GM23338 (cell line): ENCODE measurements at places on chromosomes 1 and 21. TPM values are rescaled to one million over a fixed set of nuclear protein-coding genes. Genes with fewer than 3 reads are reported as not detected.

- DNase-seq, result no peak
Observed at GRCh38 chr1:179589509-179589908, 2.1 kb upstream of the TDRD5 start.

DNA sequence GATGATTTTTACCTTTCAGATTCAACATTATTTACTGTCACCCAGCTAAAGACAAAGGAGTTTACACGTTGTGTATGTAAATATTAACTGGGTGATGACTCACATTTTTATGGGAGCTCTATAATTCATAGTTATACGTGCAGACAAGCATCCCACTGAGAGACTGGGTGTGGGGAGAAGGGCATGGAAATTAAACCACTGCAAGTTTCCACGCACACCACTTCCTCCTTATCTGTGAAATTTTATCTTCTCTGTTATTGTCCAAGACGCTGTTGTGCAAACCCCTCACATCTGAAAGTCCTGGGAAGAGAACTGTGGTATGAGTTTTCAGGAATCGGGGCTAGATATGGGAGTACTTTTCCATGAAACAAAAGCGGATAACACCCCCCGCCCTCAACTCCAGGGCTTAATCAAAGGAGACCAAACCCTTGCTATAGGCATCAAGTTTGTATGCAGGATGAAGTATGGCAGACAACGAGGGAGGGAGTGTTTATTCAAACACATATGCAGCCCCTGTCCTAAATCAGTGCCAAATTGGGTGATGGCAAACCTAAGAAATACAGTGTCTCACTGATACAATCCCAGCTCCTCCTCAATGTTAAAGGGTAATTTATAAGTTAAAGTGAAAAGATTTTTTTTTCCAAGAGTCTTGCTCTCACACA, 23.3 kb upstream of the DPT start:
- DNase-seq, result no peak

- no peak for DNase-seq
Observed at GRCh38 chr1:226682871-226683814, 55.9 kb downstream of the ITPKB start.

DNA sequence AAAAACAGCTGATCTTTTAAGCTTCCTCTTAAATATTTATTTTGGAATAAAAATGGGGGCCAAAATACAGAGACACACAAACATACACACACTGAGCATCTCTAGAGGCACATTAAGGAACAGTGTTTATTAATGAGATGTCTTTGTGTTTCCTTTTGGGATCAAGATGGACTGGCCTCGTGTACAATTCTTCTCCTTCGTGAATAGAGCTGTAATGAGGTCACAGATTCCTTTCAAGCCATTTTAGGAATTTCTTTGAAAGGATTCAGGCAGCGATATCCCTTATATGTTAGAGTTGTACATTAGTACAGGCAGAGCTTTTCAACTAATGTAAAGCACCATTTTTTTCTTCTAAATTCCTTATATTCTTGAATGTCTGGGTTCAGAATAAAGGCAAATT, 295.7 kb downstream of the CHRM3 start:
- DNase-seq, result no peak

Gene LMOD1
- polyA plus RNA-seq, result 0.74 and 1.0 TPM in 2 replicates

GRCh38 chr1:30126848-30127247, 596.5 kb downstream of the MATN1 start:
- DNase-seq, result no peak

Gene RHBDL2
- 0.70 and 1.2 TPM in 2 replicates for polyA plus RNA-seq

GRCh38 chr21:28068455-28069358, 924.0 kb downstream of the LTN1 start:
- no peak for DNase-seq

Gene ATP5PO
- polyA plus RNA-seq, result 437 and 522 TPM in 2 replicates

GRCh38 chr1:117894078-117894477, 35.3 kb downstream of the GDAP2 start:
- DNase-seq, result no peak

Gene TNNT2
- 19.1 and 25.3 TPM in 2 replicates for polyA plus RNA-seq

GRCh38 chr1:204853436-204853835, 17.2 kb upstream of the NFASC start:
- DNase-seq, result no peak

- no peak for DNase-seq
Observed at GRCh38 chr1:97433094-97433823, 487.6 kb downstream of the DPYD start.

- DNase-seq, result no peak
Observed at GRCh38 chr1:5947978-5948680, 44.1 kb downstream of the NPHP4 start.

DNA sequence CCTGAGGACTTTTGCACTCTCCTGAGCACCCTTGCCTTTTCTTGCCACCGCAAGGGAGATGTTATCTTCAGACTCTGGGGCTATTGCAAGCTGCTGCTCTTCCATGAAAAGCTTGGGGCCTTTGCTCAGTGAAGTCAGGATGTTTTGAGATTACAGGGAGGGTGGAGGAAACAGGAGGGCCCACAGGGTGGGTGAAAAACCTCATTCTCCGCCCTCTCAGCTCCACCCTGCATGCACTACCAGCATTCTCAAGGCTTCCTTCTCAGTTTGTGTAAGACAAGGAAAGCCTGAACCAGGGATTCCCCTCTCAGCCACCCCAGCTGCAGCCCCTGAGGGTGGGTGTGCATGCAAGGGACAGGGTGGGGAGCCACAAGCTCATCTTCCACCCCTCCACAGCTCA, 25.8 kb upstream of the ZNF648 start:
- no peak for DNase-seq

Gene TTC39A
- 2.0 and 2.3 TPM in 2 replicates for polyA plus RNA-seq

DNA sequence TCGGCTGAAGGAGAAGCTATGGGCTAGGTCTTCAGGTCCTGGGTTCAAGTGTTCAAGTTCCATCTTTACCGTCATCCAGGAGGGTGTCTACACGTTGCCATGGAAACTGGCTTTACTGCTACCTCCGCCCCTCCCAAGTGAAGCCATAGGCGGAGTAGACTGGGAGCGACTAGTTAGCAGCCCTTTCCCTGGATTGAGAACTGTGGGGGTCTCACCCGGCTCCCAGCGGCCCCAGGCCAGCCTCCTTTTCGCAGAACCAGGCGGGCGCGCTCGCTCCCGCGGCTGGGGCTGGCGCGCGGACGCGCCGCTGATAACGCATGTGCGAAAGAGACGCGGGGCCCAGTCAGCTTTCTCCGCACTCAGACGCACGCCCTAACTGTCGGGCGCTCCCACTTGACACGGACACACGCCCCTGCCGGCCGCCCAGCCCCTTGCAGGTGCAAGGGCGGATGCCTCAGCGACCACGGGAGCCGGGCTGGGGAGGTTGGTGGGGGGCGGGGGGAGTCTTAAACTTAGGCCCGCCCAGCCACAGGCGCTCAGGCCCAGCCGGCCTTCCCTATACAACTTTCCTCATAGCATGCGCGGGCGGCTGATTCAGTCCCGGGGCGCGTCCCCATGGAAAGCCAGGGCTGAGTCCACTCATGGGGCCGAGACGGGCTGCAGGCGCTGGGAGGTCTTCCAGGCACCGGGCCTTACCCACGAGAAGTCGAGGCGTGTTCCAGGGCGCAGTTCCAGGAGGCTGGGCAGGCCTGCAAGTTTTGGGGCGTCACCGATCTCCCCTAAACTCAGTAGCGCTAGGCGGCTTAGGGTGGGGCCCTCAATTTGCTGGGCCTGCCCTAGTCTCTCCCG, 7.4 kb downstream of the EFNA4 start:
- DNase-seq, result peak; percentile 95

- no peak for DNase-seq
Observed at GRCh38 chr1:46341222-46342083, 846 bp downstream of the NSUN4 start.

Gene NEK7
- 3.2 and 4.8 TPM in 2 replicates for polyA plus RNA-seq

- DNase-seq, result no peak
Observed at GRCh38 chr1:167118188-167118587, 24.3 kb downstream of the STYXL2 start.

- DNase-seq, result no peak
Observed at GRCh38 chr1:32291145-32291707, 657 bp upstream of the HDAC1 start.

DNA sequence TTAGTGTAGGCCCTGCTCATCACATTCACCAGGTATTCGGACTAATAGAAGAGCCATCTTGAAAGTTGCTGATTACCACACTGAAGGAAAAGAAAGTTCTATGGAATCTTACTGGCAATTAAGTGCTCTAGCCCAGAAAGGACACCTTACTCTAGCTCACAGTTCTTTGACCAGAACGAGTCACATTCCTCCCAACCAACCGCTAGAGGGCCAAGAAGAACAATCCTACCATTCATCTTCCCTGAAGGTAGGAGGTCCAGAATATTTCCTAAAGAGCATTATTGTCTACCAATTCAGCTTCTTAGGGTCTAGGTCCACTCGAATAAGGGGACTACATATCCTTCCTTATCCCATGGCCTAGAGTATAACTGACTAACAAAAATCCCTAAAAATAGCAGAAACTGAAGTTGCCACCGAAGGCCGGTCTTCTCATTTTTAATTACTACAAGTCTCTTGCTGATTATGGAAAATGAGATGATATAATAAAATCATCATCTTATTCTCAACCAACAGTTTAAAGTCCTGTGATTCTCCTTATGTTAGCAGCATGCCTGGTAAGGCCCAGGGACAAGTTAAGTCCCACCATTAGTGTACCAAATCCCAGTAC, 2.7 kb upstream of the FMO1 start:
- DNase-seq, result peak; percentile 85

- DNase-seq, result no peak
Observed at GRCh38 chr1:174967845-174968705, 31.7 kb upstream of the CACYBP start.

- no peak for DNase-seq
Observed at GRCh38 chr1:231144416-231145193, 17.3 kb upstream of the TRIM67 start.

Gene RBM8A
- 286 and 312 TPM in 2 replicates for polyA plus RNA-seq

Gene DCST2
- 0.28 and 0.78 TPM in 2 replicates for polyA plus RNA-seq

- peak; percentile 19 for DNase-seq
Observed at GRCh38 chr1:30191154-30191702, 532.2 kb downstream of the MATN1 start.

Gene NHLH1
- 0.78 and 0.89 TPM in 2 replicates for polyA plus RNA-seq

Gene RIMKLA
- 2.4 and 4.1 TPM in 2 replicates for polyA plus RNA-seq

Gene CCDC185
- not detected in 2 replicates for polyA plus RNA-seq

GRCh38 chr1:210586771-210587170, 258.1 kb downstream of the HHAT start:
- no peak for DNase-seq

DNA sequence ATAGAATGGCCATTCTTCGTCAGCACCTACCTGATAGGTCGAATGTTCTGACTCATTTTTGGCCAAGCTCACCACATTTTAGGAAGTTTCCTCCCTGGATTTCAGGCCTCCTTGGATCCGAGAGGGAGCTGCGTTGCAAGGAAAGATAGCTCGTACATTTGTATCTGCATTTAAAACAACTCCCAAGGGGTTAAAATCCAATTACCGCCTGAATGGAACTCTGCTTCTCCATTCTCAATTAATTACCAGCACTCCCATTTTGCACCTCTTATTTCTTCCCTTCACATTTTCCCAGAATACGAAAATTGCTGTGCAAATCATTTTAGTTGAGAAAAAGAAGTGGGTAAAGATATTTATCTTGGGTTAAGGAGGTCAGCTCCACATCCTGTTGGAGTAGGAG, 610.7 kb downstream of the NPHP4 start:
- no peak for DNase-seq

DNA sequence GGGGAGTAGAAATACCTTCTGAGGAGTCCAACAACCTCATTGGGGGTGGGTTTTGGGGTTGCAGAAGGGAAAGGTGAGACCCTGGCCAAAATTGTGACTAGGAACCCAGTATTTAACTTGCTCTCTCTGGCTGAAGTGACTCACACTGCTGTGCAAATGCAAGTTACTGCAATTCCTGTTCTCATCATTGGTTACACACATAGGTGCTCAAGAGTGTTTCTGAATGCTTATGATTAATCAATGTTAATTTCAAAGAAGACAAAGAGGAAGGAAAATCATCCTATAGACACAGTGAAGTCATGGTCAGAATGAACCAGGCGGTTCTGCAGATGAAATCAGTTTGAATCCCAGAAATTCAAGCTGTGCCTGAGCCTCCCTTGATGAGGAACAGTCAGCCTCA, 3.1 kb downstream of the ASCL5 start:
- DNase-seq, result no peak

DNA sequence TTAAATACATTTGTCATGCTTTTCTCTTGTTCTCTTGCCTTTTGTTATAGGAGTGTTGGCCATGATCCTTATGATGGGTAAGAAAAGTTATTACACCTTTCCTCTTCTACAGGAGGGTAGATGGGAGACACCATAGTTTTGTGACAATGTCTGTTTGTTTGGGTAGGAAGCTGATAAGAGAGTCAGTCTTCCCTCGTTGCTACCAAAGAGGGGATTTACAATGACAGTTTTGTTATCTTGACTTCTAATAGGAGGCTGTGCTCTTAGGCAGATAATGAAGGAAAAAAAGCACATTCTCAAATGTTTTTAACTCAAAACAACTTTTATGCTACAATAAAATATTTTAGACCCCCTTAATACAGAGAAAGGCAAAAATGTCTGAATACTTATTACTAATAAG, 48.0 kb upstream of the WLS start:
- no peak for DNase-seq
